HFFc6 (cell line): ENCODE measurements at places on chromosomes 5 and 9. TPM values are rescaled to one million over a fixed set of nuclear protein-coding genes. Genes with fewer than 3 reads are reported as not detected.

Gene SLC34A3
- total RNA-seq: not detected in 2 replicates

Gene ARID3C
- not detected in 3 replicates for total RNA-seq

Gene SLC34A1
- total RNA-seq: not detected in 3 replicates

Gene AMBP
- not detected in 3 replicates for total RNA-seq

Gene TMEM215
- not detected in 3 replicates for total RNA-seq

Gene CA9
- total RNA-seq: not detected in 3 replicates

DNA sequence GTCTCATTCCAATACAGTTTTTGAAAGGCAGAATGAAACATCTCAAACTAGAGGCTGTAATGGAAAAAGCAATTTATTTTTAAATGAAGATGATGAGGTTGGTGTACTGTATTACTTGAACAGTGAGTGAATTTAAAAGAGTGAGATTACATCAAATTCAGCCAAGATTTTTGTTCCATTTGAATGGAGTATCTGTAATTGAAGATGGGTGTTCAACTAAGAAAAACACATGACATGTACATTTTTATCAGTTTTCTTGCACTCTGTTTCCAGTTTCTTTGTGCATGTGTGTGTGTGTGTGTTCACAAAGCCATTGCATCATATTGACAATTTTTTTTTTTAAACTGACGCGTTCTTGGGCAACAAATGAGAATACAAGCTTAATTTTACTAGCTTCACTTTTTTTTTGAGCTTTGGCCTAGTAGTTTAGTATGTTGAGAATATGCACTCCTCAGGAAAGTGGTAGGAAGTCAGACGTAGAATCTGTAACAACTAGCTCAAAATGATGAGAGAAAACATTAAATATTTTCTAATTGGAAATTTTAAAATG is 243.5 kb downstream of the MAST4 start:
- H3K36me3 ChIP-seq: no peaks in the 10 kb centered on the region
- H3K27me3 ChIP-seq: peaks cover 7% of the 10 kb centered on the region; the same call in 1 of the 2 replicates
- no peaks in the 10 kb centered on the region for H3K4me1 ChIP-seq
- H3K4me3 ChIP-seq: no peak overlapping the region
- no peak for DNase-seq

- H3K27me3 ChIP-seq: no peaks in the 10 kb centered on the region; the same call in 1 of the 2 replicates
- H3K36me3 ChIP-seq: peaks cover 9% of the 10 kb centered on the region; the same call in 1 of the 2 replicates
- no peak overlapping the region for H3K4me3 ChIP-seq
- no peak overlapping the region for H3K27ac ChIP-seq
These were observed 75.9 kb downstream of the LMNB1 start for GRCh38 chr5:126852841-126853271.

- H3K36me3 ChIP-seq: no peaks in the 10 kb centered on the region
- H3K27ac ChIP-seq: no peak overlapping the region
- H3K4me3 ChIP-seq: no peak overlapping the region
- DNase-seq: no peak
These were observed 453.4 kb upstream of the CTNND2 start for GRCh38 chr5:12357626-12358025.

DNA sequence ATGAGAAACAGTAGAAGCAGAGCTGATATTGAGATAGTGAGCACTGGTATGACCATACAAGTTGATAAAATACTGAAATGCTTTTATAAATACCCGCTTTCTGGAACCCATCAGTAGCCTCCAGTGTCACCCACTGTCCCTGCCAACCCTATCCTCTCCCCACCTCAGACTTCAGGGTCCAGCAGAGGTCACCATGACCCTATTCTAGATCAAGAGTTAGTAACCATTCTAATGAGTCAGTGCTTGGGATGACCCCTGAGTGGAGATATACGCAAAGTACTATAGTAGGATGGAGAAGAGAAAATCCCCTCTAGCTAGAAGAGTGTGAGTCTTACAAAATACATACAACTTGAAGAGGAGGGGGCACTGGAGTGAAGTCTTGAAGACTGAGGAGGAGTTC is 297.9 kb upstream of the BRINP1 start:
- no peak for DNase-seq
- H3K4me1 ChIP-seq: no peaks in the 10 kb centered on the region
- no peak overlapping the region for H3K4me3 ChIP-seq

- H3K27ac ChIP-seq: no peak overlapping the region
- no peak for DNase-seq
- no peak overlapping the region for H3K4me3 ChIP-seq
- H3K27me3 ChIP-seq: peaks cover 76% of the 10 kb centered on the region
- 0 out of 2 replicates have a peak, but pooled peaks cover 5% of the 10 kb centered on the region for H3K36me3 ChIP-seq
These were observed 2.3 kb upstream of the NKX2-5 start for GRCh38 chr5:173237143-173237874.

DNA sequence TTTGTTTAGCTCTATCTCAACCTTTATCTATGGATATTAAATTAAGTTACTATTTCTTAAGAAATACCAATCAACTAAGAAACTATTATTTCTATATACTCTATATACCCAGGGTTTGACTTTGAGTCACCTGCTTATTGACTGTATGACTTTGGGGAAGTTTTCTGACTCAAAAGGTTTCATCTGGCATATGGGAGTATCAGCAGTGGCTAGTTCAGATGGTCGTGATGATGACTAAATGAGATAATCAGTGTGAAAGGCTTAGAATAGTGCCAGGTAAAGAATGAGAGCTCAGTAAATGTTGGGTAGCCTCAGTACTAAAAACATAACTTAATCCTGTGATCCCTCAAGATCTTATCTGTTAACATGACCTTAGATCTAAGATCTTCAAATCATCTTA is 179.7 kb upstream of the ISL1 start:
- no peaks in the 10 kb centered on the region; the same call in 1 of the 2 replicates for H3K27me3 ChIP-seq
- no peak for DNase-seq
- H3K4me3 ChIP-seq: no peak overlapping the region
- H3K36me3 ChIP-seq: peaks cover 6% of the 10 kb centered on the region; the same call in 1 of the 2 replicates

DNA sequence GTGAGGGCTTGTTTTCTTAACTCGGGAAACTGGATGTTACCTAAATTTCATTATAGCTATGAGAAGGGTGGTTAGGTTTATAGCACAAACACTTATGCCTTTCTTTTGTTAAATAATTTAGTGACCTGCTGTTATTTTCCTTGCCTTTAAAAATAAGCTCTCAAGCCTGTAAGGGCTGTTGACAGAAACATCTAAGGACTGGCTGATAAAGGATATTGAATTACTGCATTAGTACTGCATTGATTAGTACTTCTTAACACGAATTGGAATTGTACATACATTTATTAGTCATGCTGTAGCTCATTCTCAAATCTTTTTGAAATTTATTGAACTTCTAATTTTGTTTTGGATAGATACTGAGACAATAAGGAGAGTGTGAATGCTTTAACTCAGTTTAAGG is 85.1 kb upstream of the DHFR start:
- peaks cover 3% of the 10 kb centered on the region; the same call in 1 of the 2 replicates for H3K27me3 ChIP-seq
- H3K4me1 ChIP-seq: peaks cover 16% of the 10 kb centered on the region
- no peak overlapping the region for H3K4me3 ChIP-seq
- H3K36me3 ChIP-seq: peaks cover 11% of the 10 kb centered on the region

GRCh38 chr5:143140492-143141203 is 262.8 kb downstream of the NR3C1 start:
- no peaks in the 10 kb centered on the region for H3K36me3 ChIP-seq
- no peak overlapping the region for H3K4me3 ChIP-seq
- peaks cover 27% of the 10 kb centered on the region for H3K4me1 ChIP-seq
- no peak overlapping the region for H3K27ac ChIP-seq
- no peak for DNase-seq
- H3K27me3 ChIP-seq: no peaks in the 10 kb centered on the region
